Activated CD4-positive, alpha-beta T cell treated with anti-CD3 and anti-CD28 coated beads, Interleukin-2, amount 10 ng/mL, durations not matched to agents 7 days and 5 days (primary cell): ENCODE measurements at places on chromosomes 5 and 9.

- no peak for DNase-seq
These were observed 30.0 kb upstream of the MATR3 start for GRCh38 chr5:139263536-139263935.

DNA sequence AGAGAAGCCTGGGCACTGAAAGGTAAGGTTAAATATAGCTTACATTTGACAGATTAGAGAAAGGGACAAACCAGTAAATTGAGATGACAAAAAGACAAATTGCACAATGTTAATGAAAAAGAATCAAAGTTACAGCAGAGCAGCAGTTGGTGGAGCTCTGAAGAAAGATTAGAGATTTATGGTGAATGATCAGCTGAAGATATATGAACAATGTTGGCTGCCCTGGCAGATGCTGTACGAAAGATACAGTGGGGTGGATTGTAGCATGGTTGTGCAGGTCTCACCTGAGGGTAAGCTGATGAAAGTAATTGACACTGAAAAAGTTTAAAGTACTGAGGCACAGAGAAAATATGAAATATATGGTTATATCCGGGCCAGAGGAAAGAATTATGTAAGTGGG lies 492.1 kb downstream of the ARHGEF28 start:
- no peak for DNase-seq

DNA sequence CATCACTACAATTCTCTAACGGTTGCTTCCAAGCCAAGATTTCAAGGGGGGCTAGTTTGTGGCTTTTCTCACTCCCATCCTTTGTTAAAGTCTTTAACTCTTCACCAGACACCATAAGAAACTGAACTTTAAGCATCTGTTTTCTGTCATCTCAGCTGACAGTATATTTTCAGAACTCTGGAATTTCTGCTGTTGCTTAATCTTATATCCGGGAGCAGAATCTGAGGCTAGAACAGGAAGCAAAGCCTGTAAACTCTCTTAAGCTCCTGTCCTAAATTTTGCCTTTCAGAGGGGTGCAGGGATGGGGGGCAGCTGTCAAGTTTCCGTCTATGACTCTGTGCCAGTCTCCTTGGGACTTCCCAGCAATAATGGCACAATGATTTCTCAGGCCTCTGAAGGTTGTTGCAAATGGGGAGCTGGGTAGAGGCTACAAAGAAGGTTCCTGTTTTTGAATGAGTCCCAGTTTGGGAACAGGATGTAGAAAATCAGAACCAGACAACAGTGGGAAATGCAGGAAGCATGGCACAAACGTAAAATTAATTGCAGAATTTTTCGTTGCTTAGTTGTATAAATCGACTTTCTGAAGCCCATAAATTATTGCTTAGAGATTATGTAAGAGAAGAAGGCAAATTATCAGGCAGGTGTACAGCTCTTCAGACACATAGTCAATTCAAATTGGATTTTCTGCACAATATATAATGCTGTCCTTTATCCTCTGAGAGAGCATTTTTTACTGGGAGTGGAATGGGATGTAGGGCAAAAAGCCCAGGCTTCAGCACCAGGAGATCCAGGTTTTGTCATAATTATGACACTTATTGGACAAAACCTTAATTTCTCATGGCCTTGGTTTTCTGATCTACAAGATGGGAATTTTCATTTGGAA lies 430.9 kb downstream of the DMAC1 start:
- DNase-seq, result no peak

- no peak for DNase-seq
These were observed 56.1 kb upstream of the GLRX start for GRCh38 chr5:95878417-95879323.

DNA sequence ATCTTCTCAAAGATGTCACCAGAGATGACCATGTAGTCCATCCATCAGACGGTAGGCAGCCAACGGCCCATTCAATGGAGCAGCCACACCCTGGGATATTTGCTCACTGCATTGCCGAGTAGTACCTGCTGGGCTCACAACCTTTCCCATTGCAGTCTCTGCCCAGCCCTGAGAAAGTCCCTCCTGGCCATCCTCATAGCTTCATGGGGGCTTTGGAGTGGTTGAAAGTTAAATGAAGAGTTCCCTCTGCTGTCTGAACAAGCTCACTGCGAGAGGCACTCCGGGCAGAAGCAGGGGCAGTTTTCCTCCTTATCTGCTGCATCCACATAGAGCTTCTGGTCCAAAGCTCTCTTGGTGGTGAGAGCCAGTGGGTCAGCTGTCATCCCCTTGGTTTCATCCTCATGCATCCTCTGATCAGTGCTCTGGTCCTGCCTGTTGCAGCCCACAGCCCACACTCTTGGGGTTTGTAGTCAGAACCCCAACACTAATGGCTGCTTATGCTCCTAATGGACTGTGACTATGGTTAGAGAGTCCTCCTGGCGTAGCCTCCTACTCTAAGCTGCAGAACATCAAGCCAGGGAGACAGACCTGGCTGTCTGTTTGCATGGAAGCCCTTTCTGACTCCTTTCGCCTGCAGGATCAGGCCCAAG lies 23.3 kb downstream of the TNFSF8 start:
- peak; percentile 31 for DNase-seq

GRCh38 chr9:114081441-114082016 lies 3.4 kb upstream of the AMBP start:
- no peak for DNase-seq

GRCh38 chr5:55657443-55657842 lies 54.7 kb downstream of the SLC38A9 start:
- no peak for DNase-seq
